Immature natural killer cell (primary cell): ENCODE measurements at places on chromosomes 2 and 18.

DNA sequence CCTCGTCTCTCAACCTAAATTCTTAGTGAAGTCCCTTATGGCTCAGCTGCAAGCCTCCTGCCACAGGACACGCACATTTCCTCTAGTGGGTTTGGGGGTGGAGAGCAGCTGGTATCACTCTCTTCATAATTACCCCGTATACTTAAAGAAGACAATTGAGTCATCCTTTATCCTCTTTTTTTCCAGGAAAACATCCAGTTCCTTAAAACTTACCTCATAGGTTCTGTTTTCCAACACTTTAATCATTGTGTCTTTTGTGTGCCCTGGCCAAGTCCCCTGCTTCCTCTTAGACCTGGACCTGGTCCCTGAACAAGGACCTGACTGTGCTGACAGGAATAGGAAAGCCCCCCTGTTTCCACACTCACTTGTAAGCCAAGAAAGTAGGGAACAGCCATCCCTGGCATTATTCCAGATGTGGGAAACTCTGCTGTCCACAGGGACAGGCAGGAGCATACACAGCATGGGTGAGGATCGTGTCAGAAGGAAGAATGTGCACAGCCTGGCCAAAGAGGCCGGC, 42.3 kb upstream of the MYO1B start:
- peaks cover 72% of the 10 kb centered on the region for H3K4me1 ChIP-seq
- peak; percentile 34 for DNase-seq
- peak overlapping the region; percentile 92 for H3K27ac ChIP-seq
- peaks cover 28% of the 10 kb centered on the region for H3K36me3 ChIP-seq
- H3K27me3 ChIP-seq, result peaks cover 8% of the 10 kb centered on the region

GRCh38 chr2:65292461-65293011, 64.9 kb downstream of the ACTR2 start:
- no peak overlapping the region for H3K4me3 ChIP-seq
- no peaks in the 10 kb centered on the region for H3K36me3 ChIP-seq
- peaks cover 12% of the 10 kb centered on the region for H3K27me3 ChIP-seq
- DNase-seq, result no peak
- H3K27ac ChIP-seq, result no peak overlapping the region
- peaks cover 8% of the 10 kb centered on the region for H3K4me1 ChIP-seq

DNA sequence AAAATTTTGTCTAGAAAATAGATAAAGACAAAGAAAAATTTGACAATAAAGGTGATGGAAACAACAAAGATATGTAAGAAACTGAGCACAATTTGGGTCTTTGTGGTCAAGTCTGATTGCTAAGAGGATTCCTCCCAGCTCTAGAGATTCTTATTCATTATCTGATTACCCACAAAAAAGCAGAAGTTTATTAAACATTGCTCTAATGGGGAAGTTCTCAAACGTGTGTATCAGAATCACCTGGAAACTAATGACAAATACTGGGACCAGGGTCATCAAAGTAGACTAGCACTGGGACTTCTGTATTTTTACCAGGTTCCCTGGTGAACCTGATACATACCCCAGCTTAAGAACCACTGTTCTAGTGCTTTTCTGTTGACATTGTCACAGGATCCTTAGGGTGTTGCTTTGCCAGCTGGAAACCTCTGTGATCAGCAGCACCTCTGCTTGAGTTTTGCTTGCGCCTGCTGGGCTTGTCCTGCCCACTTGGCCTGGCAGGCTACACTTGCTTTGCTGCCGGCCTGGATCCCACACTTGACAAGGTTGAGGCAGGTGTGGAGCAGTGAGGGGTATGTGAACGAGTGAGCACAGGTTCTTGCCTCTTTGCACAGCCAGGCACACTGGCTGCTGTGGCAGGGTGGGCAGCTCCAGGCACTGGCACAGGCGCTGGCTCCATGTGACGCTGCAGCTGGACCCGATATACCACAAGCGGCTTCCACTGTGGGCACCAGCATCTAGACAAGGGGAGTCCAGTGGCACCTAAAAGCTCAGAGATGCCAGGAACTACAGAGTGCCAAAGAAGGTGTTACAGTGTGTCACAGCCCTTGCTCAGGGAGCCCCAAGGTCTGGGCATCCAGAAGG, 6.2 kb upstream of the GORASP2 start:
- H3K4me1 ChIP-seq, result peaks cover 1% of the 10 kb centered on the region
- no peak overlapping the region for H3K27ac ChIP-seq
- no peak for DNase-seq
- no peaks in the 10 kb centered on the region for H3K36me3 ChIP-seq
- peaks cover 3% of the 10 kb centered on the region for H3K27me3 ChIP-seq
- no peak overlapping the region for H3K4me3 ChIP-seq

GRCh38 chr18:13536578-13536977, 189.8 kb downstream of the FAM210A start:
- peaks cover 45% of the 10 kb centered on the region for H3K4me1 ChIP-seq
- no peaks in the 10 kb centered on the region for H3K27me3 ChIP-seq
- no peaks in the 10 kb centered on the region for H3K36me3 ChIP-seq
- no peak overlapping the region for H3K4me3 ChIP-seq
- no peak overlapping the region for H3K27ac ChIP-seq

GRCh38 chr2:102020596-102021170, 28.9 kb downstream of the IL1R2 start:
- H3K36me3 ChIP-seq, result no peaks in the 10 kb centered on the region
- H3K4me1 ChIP-seq, result no peaks in the 10 kb centered on the region
- DNase-seq, result peak; percentile 75
